Activated CD8-positive, alpha-beta memory T cell treated with anti-CD3 and anti-CD28 coated beads for 48 hours (primary cell): ENCODE measurements at places on chromosomes 2 and 18.

DNA sequence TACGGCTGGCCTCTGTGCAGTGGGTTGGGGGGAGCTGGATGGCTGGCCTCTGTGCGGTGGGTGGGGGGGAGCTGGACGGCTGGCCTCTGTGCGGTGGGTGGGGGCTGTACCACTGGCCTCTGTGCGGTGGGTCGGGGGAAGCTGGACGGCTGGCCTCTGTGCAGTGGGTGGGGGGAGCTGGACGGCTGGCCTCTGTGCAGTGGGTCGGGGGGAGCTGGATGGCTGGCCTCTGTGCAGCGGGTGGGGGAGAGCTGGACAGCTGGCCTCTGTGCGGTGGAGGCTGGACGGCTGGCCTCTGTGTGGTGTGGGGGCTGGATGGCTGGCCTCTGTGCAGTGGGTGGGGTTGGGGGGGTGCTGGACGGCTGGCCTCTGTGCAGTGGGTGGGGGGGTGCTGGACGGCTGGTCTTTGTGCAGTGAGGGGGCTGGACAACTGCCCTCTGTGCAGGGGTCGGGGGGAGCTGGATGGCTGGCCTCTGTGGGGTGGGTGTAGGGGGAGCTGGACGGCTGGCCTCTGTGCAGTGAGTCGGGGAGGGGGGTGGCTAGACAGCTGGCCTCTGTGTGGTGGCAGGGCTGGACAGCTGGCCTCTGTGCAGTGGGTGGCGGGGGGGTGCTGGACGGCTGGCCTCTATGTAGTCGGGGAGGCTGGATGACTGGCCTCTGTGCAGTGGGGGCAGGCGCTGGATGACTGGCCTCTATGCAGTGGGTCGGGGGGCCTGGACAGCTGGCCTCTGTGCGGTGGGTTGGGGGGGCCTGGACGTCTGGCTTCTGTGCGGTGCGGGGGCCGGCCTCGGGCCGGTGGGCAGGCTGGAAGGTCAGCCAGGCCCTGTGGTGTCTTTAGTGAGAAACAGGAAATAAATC, 31.9 kb downstream of the NFATC1 start:
- DNase-seq, result no peak

DNA sequence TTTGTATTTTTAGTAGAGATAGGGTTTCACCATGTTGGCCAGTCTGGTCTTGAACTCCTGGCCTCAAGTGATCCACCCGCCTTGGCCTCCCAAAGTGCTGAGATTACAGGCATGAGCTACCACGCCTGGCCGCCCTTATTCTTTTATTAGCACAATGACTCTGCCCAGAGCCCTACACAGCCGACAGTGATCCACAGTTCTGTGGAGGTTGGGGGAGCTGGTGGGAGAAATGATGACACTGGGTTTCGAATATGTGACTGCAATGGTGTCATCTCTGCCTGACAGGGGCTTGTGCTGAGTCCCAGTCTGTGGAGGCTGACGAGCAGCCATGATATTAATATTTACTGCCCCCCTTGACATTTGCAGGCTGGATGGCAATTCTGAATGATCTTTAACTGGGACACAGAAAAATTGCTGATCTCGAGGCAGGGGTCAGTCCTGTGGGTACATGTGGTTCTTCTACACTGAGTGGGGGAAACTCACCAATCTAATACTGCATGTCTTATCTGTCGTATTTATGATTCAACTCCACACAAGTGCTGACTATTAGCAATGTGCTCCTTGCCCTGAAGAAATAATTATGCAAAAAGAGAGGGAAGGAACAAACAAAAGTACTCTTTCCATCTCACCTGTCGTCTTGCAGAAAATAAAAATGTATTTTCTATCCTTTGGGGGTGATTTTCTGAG, 6.3 kb upstream of the CTAGE1 start:
- DNase-seq, result no peak

GRCh38 chr2:240437861-240438809, 2.7 kb downstream of the GPC1 start:
- DNase-seq, result peak; percentile 41

- DNase-seq, result no peak
Observed at GRCh38 chr2:173048522-173048896, 27.1 kb upstream of the MAP3K20 start.

DNA sequence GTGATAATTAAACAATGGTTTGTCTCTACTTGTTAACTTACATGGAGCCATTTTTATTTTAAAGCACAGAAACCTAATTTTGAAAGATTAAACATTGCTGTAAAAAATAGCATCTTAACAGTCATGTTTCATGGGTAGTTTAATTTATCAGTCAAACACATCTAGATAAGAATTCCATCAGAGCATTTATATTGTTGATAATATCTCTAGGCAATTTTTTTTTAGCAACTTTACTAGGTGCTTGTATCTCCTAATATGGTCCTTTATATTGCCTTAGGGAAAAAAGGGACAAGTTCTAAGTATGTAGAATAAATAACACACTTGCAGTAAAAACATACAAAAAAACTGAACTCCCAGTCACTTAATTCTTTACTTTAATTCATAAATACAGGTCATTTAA, 863 bp downstream of the CSRNP3 start:
- no peak for DNase-seq

DNA sequence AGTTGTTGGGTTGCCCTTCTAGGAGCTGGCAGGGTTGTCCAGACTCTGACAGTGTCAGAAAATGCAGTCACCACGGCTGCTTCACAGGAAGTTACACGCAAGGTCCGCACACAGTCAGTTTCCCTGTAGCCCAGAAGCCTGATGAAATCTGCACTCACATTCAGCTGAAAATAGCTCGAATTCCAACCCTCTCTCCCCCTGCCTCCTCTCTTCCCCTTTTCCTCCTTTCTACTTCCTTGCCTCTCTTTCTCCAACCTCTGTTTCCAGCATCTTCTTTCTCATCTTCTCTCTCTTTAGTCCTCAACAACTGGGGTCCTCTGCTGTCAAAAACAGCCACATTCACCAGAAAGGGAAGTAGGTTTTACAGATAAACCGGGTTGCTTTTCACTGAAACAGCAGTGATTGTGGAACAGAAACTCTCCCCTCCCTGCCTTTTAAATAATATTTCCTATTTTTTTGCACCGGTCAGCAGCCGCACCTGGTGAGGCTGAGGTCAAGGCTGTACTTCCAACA, 69.3 kb downstream of the BCL11A start:
- DNase-seq, result no peak

DNA sequence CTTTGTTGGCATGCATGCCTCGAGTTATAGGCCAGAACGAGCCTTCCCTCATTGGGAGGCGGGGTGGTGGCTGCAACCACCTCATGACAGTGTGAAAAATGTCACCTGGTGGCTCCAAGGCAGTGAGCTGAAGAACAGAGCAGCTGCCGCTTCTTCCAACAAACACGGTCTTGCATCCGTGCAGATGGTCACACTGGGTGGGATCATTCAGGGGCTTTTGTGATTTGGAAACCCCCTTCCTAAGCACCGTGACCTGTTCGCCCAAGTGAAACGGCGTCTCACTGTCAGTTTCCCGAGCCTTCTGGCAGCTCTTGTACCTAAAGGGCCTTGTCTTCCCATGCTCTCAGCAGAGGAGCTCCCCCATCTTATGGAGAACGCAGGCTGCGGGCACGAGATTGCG, 159.7 kb downstream of the NAPG start:
- DNase-seq, result no peak

GRCh38 chr2:43752302-43752701, 21.5 kb upstream of the DYNC2LI1 start:
- DNase-seq, result no peak

GRCh38 chr2:166485558-166486178, 8.4 kb downstream of the SCN7A start:
- DNase-seq, result no peak

DNA sequence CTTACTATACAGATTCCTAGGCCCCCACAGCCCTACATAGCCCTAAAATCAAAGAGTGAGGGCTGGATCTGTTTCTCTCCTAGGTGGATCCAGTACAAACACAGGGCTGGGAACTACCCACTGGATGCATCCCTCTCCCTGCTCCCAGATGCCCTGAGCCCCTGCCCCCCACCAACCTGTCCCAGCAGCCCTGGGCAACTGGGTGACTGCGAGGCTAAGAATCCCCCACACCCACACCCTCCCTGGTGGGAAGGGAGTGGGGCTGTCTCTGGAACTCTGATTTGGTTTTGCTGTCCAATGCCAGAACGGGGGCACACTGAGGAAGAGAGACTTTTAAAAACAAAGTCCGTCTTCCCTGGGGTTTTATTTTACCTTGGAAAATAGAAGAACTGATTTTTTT, 113.1 kb downstream of the SMAD7 start:
- DNase-seq, result no peak

DNA sequence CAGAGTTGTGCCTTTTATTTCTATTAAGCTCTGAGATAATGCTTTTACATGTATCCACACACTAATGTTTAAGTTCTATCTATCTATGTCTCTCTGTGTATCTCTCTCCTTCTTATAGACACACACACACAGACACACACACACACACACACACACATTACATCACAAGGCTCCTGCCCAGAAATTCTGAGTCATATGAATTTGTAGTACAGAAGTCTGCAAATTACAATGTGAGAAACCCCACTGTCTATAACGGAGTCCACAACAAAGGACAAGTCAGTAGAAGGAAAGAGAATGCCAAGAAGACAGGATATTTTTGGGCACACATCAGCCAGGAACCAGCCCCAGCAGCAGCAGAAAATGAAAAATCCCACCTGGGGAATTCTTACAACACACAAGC, 142.4 kb downstream of the EN1 start:
- DNase-seq, result no peak

GRCh38 chr2:241656190-241656741, 18.8 kb downstream of the ATG4B start:
- DNase-seq, result no peak

GRCh38 chr2:60569680-60570111, 16.2 kb upstream of the BCL11A start:
- no peak for DNase-seq

GRCh38 chr18:38473535-38473934, 907.9 kb upstream of the CELF4 start:
- DNase-seq, result no peak

DNA sequence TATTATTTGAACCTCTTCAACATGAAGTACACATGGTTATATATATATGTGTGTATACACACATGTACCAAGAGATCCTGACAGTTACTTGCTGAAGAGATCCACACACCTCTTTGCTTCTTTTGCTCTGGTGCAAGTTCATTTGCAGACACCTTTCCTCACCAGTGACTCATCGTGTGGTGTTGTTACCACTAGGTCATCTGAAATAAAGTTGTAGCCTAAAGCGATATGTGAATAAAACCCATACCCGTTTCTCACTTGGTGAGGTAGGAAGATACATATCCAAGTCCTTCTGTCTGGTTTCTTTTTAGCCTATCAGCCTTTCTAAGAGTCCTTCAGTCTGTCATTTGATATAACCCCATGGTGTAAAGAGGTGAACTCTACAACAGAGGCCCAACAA, 379.4 kb upstream of the RAB12 start:
- no peak for DNase-seq

DNA sequence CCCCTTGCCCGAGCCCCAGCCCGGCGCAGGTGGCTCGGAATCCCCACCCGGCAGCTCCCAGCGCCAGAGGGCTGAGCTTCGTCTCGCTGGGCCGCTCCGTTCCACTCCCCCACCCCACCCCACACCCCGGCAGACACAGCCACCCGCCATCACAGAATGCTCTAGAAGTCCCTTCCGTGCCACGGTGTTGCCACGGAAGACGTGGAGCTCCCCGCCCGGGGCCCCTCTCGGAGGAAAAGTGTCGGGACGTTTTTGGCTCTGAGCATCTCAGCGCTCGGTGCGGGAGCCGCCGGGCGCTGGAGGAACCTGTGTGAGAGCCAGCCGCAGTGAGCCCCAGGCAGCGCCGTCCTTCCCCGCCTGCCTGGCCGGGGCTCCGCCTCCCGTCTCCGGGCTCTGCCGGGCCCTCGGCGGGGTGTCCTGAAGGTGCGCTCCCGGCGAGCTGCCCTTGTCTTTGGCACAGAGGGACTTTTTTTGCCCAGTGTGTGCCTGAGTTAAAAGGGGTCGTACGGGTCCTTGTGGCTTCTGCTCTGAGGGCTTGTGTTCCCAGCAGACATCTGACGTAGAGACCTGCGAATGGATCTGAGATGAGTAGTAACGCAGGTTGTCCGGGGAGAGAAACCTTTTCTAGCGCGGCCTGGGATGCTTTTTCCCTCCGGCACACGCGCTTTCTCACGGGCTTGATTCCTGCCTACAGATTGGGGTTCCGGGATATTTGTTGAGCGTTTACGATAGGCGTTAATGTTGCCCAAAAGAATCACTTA, 1.8 kb downstream of the ZCCHC2 start:
- no peak for DNase-seq

DNA sequence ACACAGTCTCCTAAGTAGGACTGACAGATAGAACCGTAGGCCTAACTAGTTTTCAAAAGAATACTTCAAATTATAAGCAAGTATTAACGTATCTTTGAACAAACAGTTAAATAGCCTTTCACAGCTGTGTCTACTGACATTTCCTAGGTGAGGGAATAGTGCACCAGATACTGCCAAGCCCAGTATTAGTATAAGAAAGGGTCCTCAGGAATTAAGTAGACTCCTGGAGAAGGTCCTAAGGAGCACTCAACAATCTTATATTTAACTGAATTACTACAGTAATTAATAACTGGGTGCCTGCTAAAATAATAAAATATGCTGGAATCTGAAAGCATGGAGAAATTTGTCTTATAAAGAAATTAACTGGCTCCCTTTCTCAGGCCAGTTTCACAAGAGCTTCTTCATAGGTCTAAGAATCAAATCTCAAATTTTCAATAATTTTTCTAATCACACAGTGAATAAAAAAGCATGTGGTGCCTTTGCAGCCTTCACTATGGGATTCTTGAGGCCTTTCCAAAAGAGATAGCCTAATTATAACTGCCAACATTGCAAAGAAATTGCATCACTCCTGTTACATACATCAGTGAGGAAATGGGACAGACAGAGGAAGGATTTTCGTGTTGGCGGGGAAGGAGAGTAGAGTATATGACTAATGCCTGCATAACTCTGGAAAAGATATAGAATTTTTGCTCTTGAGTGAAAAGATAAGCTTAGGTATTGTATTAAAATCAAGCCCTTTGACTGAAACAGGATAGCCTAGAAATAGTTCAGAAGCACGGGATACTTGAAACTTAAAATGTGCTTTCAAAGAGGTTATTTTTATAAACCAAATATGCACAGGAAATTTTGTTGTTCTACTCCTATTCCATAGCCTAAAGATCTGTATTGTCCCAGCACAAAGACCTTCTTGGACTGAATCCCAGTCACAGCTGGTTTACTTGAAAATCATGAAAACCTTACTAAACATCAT, 228.6 kb upstream of the STK17B start:
- no peak for DNase-seq

DNA sequence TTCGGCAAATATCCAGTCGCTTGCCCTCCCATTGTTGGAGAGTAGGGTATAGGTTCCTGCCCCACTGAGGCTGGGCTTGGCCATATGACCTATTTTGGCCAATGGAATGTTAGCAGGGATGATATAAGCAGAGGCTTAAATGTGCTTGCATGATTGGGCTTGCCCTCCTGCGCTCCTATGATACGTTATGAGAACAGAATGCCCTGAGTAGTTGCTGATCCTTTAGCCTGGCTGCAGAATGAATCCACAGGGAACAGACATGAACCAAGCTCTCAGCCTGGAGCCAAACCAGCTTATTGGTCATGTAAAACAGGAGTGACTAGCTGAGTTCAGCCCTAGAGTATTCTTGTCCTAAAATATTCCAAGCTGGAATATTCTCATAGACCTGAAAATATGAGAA, 34.8 kb upstream of the IMP4 start:
- no peak for DNase-seq
